ENCODE measurements at places on chromosomes 7 and 10. TPM values are rescaled to one million over a fixed set of nuclear protein-coding genes. Genes with fewer than 3 reads are reported as not detected.

Gene SH2D4B
- under 0.01 TPM for total RNA-seq

Gene CDK13
- 38.2 TPM for total RNA-seq

Gene KAZALD1
- total RNA-seq: 0.39 TPM

Gene COBL
- under 0.01 TPM for total RNA-seq

Gene ATG9B
- under 0.01 TPM for total RNA-seq

Gene C10orf90
- total RNA-seq: not detected

Gene NME8
- total RNA-seq: not detected

Gene OR2A2
- not detected for total RNA-seq

Gene CALY
- total RNA-seq: not detected

Gene SLC26A5
- 0.64 TPM for total RNA-seq

Gene DYNC1I1
- 14.0 TPM for total RNA-seq

Gene AVPI1
- 5.3 TPM for total RNA-seq

Gene SPDYE9
- total RNA-seq: not detected

Gene SLC39A12
- under 0.01 TPM for total RNA-seq

Gene HABP2
- total RNA-seq: not detected

Gene SLC29A4
- total RNA-seq: 2.1 TPM

Gene CRPPA
- 1.2 TPM for total RNA-seq

Gene CALD1
- 229 TPM for total RNA-seq

Gene OR2A14
- total RNA-seq: not detected

Gene ARMC3
- total RNA-seq: not detected

Gene TFAM
- total RNA-seq: 25.8 TPM

Gene CYP3A7
- not detected for total RNA-seq

Gene NUTM2E
- total RNA-seq: not detected

Gene KDM7A
- total RNA-seq: 11.3 TPM

Gene HOXA10
- 2.3 TPM for total RNA-seq

Gene C10orf67
- not detected for total RNA-seq

Gene FXYD4
- total RNA-seq: not detected

Gene FAM180A
- total RNA-seq: not detected

Gene FGFBP3
- total RNA-seq: 0.51 TPM

Gene CACNB2
- total RNA-seq: under 0.01 TPM

Gene MSS51
- total RNA-seq: 0.39 TPM

Gene OPTN
- 70.9 TPM for total RNA-seq

Gene SPDYE16
- not detected for total RNA-seq

Gene HOXA1
- 1.0 TPM for total RNA-seq

Gene AKR1D1
- total RNA-seq: not detected

Gene MRLN
- not detected for total RNA-seq

Gene CDHR3
- 1.3 TPM for total RNA-seq

Gene RSPH10B2
- 0.39 TPM for total RNA-seq

Gene ZNF438
- total RNA-seq: 2.9 TPM

Gene DRGX
- total RNA-seq: not detected

Gene CREM
- total RNA-seq: 66.1 TPM

Gene CALHM1
- not detected for total RNA-seq

Gene C10orf53
- not detected for total RNA-seq

Gene IFIT1B
- total RNA-seq: not detected

Gene MTURN
- total RNA-seq: 15.0 TPM

Gene JMJD1C
- 145 TPM for total RNA-seq

Gene TMEM273
- 68.7 TPM for total RNA-seq
